ENCODE measurements at places on chromosomes 3 and 15.

DNA sequence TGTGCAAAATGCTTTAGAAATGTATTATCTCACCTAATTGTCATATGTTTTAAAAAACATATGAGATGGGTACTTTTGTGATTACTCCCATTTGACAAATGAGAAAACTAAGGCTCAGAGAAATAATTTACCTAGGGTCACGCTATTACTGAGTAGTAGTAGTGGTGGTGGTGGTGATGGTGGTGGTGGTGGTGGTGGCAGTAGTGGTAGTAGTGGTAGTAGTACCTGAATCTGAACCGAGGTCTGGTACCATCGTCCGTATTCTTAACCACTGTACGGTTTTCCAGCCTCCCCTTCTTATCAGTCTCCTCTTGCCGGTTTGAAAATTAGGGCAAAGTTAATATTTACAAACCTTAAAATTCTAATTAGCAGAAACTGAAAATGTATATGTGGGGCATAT, 102.4 kb downstream of the KLHL25 start:
- no peak for DNase-seq

GRCh38 chr3:157542711-157543500, 39.7 kb upstream of the VEPH1 start:
- DNase-seq, result no peak

DNA sequence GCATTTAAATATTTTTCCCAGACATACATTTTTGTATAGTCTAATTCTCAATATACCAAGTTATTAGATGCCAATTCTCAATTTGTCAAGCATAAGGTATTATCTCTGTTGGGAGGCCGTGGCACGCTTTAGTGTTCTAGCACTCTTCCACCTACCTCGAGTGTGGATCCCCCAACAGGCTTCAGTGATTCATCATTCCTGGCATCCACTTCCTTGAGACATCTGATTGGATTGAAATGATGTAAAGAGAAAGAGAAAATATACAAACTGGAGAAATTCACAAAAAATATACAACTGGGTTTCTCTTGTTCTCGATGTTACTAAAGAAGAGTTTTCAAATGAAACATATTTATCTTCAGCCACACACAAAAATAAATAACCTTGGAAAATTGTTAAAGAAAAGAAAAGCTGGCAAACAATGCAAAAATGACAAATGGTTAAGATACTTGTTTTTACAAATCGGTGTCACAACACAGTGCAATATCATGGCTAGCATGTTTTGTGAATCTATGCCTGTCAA, 218.0 kb upstream of the CDIN1 start:
- DNase-seq, result no peak

DNA sequence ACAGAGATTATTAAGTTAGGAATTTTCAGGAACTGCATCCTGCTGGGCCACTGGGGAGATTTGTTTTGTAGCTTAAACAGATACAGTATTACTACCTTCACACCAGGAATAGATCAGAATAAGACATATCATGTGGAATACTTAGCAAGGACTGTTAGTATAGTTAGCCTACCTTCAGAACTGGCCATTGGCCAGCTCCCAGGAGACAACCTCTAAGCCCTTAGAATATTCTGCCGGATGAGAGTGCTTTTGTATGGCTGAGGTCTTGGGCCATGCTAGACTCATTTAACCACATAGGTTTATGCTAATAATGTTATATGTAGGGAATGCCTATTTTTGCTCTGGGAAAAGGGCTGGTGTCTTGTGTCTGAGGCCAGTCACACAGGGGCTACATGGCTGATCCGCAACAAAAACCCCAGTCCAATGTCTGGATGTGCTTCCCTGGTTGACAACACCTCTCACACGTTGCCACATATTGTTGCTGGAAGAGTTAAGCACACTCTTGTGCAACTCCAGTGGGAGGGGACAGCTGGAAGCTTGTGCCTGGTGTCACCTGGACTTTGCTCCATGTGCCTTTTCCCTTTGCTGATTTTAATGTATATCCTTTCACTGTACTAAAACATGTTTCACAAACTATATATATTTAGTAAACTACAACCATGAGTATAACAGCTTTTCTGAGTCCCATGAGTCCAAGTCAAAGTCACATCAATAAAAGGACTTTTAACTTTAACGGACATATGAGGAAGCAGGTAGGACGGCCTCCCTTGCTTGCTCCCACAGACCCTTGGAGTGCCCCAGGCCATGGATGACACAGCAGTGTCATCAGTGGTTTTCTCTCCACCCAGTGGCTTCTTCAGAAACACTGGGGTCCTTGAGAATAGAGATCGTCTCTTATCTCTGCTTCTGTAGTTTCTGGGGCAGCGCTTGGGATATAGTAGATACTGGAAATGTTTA, 118.0 kb upstream of the C3orf80 start:
- DNase-seq, result no peak

DNA sequence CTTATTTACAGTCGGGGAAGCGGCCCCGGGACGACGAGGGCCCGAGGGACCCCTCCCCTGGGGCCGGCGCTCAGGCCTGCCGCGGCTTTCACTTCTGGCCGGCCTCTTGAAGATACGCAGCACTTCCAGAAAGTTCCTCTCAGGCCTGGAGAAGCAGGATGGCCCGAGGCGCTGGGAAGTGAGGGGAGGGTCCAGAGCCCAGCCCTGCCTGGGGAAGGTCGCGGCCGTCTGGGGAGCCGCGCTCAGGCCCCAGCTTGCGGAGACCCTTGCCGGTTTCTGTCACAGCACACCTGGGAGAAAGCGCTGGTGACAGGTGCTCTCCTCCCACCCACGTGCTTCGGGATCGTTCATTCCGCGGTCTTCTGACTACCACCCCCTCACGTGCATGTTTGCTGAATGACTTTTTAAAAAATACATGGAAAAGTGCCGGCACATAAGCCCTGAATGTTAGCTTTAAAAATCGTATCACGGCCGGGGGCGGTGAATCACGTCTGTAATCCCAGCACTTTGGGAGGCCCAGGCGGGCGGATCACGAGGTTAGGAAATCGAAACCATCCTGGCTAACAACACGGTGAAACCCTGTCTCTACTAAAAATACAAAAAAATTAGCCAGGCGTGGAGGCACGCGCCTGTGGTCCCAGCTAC, 727 bp upstream of the TM2D3 start:
- DNase-seq, result no peak

GRCh38 chr15:65791335-65792137, 557 bp downstream of the DENND4A start:
- DNase-seq, result peak; percentile 28

All from activated CD4-positive, alpha-beta T cell treated with anti-CD3 and anti-CD28 coated beads for 24 hours (primary cell).